Activated CD8-positive, alpha-beta memory T cell treated with anti-CD3 and anti-CD28 coated beads for 4 hours (primary cell): ENCODE measurements at places on chromosomes 11 and 22.

DNA sequence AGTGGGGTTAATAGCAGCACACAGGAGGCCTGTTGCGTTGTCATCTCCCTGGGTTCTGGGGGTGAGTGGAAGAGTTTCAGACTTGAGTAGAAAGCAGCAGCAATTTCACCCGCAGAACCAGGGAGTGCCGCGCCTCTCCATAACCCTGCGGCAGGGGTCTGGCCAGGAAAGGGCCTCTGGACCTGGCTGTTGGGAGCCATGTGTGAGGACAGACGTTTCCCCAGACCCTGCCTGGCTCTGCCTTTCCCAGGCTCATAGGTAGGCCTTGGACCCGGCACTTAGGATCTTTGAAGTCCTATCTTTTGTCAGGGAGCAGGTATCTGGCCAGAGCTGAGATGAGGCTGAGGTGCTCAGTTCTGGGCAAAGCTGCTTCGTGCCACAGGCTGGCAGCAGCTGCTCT lies 106.6 kb upstream of the PARVA start:
- DNase-seq: no peak

- DNase-seq: no peak
Measured at GRCh38 chr22:40039482-40040115, 44.8 kb downstream of the FAM83F start.

DNA sequence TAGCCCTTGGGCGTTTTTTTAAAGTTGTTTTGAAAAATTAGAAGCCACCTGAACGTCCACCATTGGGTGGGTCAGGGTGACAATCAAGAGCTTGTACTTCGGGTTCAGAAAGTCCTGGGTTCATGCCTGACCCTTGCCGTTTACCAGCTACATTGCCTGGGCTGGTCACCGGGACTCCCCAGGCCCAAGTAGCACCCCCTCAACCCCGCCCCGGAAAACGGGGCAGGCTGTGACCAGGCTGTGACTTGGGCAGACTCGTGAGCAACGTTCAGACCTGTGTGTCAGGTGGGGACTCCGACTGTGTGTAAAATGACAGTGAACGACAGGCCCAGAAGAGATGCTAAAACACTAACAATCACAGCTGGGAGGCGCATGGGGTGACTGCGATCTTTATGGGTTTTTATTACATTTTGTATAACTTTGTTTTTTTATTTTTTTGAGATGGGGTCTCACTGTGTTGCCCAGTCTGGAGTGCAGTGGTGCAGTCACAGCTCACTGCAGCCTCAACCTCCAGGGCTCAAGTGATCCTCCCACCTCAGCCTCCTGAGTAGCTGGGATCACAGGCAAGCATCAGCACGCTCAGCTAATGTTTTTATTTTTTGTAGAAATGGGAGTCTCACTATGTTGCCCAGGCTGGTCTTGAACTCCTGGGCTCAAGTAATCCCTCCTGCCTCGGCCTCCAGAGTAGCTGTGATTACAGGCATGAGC lies 56.8 kb downstream of the TRMU start:
- DNase-seq: no peak

- DNase-seq: no peak
Measured at GRCh38 chr22:47276450-47276820, 514.0 kb downstream of the TBC1D22A start.

GRCh38 chr11:95925011-95925410 lies 1.1 kb upstream of the MTMR2 start:
- DNase-seq: no peak

DNA sequence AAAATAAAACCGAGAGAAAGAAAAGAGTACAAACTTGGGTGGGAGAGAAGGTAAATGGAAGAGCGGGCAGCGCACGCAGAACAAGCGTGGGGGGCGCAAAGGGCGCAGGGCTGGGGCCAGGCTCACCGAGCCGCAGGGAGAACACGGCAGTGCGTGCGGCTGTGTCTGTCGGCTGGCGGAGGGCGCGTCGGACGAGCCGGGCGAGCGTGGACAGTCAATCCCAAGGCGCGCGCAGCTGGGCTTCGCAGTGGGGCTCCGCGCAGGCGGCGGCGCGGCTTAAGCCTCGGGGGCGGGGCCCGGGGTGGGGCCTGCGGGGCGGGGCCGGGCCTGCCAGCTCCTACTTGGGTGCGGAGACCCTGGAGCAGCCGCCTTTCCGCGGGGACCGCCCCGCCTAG lies at the start of gene UCP2:
UCP2 (minus strand) TSS at position 249 of the 395 bp plus-strand sequence. CDS start 4,465 bp downstream, outside the sequence.
- DNase-seq: peak; percentile 67

GRCh38 chr11:88246696-88247095 lies 71.5 kb upstream of the RAB38 start:
- DNase-seq: no peak

GRCh38 chr11:12240677-12241076 lies 130.3 kb downstream of the MICAL2 start:
- no peak for DNase-seq
